Neural progenitor cell (in vitro differentiated cells): ENCODE measurements at places on chromosomes 2 and 18. TPM values are rescaled to one million over a fixed set of nuclear protein-coding genes. Genes with fewer than 3 reads are reported as not detected.

Gene ZNF804A
- total RNA-seq, result 0.06 TPM in 1 of 2 replicates, not detected in the other

Gene CYP20A1
- 15.1 and 17.8 TPM in 2 replicates for total RNA-seq

Gene EPHA4
- total RNA-seq, result 300 and 323 TPM in 2 replicates

Gene GNAL
- total RNA-seq, result 10.8 and 26.8 TPM in 2 replicates

Gene ST8SIA3
- 0.65 and 1.2 TPM in 2 replicates for total RNA-seq

Gene TCF23
- 0.03 TPM in 1 of 2 replicates, not detected in the other for total RNA-seq

GRCh38 chr2:216151313-216152025 is 42.3 kb downstream of the XRCC5 start:
- DNase-seq, result no peak

- DNase-seq, result no peak
These were observed 59.7 kb downstream of the ACTR2 start for GRCh38 chr2:65287364-65287763.

GRCh38 chr2:27638037-27638637 is 9.3 kb downstream of the GPN1 start:
- no peak for DNase-seq

- peak; percentile 71 for DNase-seq
These were observed 6.1 kb downstream of the ONECUT2 start for GRCh38 chr18:57441071-57441794.

GRCh38 chr2:160076914-160077313 is 14.5 kb upstream of the PLA2R1 start:
- no peak for DNase-seq

DNA sequence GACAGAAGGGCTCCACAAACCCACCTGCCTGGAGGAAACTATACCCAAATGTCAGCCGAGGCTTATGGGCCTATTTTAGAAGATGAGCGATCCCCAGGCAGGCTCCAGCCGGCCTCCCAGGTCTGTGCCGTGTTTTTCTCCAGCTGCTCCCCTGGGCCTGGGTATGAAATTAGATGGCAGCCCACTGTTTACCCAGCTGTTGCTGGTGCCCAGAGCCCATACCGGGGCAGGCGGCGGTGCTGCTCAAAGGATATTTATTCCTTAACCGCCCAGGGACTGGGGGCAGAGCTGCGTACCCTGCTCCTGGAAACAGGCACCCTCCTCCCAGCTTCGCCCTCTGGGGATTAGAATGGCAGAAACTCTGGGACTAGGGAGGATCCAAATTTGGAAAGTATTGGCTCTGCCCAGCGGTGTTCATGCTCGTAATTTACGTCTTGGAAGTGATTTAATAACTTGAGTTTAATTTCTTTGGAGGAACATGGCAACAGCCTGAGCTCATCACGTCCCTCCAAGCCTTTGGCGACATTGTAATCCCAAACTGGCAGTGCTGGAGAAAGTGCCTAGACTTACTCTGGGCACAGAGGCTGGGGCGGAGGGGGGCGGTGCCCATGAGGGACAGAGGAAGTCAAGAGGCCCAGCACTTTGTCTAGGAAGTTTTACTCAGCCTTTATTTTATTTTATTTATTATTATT is 199.2 kb downstream of the KLHL29 start:
- DNase-seq, result no peak

- no peak for DNase-seq
These were observed 26.9 kb upstream of the ARL5A start for GRCh38 chr2:151855111-151855510.

DNA sequence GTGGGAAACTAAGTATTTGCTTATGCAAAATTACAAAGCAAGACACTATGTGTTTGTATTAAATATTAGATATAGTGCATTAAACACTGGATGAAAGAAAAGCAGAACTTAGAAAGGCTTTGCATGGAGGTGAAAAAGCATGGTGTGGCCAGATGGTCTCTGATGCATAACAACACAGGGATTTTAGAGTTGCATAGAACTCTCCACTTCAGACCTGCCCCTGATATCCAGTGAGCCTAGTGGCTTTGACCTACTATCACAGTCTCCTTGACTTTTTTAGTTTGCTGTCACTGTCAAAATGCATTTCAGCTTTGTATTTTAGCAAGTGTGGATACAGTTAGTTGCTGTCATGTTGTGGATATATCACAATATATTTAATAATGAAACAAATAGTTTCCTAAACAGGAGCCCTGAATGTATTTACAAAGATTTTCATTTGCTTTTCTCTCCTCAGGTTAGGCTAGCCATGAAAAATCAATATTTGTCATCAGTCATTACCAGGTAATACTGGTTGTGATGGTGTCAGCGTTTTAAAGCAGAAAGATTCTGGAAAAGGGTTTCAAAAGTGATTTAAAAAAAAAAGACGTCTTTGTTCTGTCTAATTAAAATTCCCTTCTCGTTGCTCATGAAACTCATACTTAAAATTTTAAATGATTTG is 5.2 kb downstream of the CSRNP3 start:
- no peak for DNase-seq
